Endothelial cell of umbilical vein (primary cell): ENCODE measurements at places on chromosomes 5 and 9. TPM values are rescaled to one million over a fixed set of nuclear protein-coding genes. Genes with fewer than 3 reads are reported as not detected.

BARX1 gene
- total RNA-seq, result not detected in 2 replicates

DNA sequence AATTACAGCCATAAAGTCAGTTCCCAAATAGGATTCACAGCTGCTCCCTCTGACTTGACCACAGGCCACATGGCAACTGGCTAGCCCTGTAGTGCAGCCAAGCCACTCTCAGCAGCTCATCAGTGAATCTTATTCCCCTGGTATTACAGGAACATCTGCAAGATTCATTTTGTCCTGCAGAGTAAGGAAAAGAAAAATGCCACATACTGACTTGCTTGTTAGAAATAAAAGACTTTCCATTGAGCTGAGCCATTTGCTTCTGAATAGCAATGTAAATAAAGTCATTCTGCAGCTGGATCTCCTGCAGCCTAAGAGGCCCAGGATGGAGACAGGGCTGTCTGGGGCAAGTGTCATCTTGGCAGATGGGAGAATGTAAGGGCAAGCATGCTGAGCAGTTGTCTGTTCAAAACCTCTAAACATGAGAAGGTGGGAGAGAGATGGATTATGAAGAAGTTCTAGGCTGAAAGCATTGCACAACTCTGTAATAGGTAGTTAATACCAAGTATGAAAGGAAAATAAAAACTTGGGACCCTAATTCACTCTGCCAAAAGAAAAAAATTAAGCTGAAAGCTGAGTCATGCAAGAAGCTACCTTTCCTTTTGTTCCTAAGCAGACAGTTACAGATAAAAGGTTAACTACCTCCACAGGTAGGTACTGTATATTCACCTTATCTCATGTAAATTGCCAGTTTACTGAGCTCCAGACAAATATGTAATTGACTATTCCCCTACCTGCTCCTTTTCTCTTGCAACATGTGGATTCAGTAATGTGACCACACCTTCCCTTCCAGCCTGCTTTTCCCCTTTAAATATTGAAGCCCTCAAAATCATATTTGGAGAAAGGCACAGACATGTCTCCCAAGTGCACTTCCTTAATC is 244.4 kb upstream of the RAI14 start:
- H3K27ac ChIP-seq, result no peak overlapping the region
- H3K27me3 ChIP-seq, result peaks cover 5% of the 10 kb centered on the region
- H3K4me3 ChIP-seq, result no peak overlapping the region
- no peaks in the 10 kb centered on the region for H3K36me3 ChIP-seq
- no peak for DNase-seq
- no peaks in the 10 kb centered on the region for H3K4me1 ChIP-seq

LRRC19 gene
- total RNA-seq, result not detected in 2 replicates

ITGA1 gene
- total RNA-seq, result 1.9 and 3.3 TPM in 2 replicates

- no peaks in the 10 kb centered on the region for H3K4me1 ChIP-seq
- no peak for DNase-seq
- H3K4me3 ChIP-seq, result no peak overlapping the region
- no peaks in the 10 kb centered on the region for H3K27me3 ChIP-seq
- H3K36me3 ChIP-seq, result no peaks in the 10 kb centered on the region
Measured at GRCh38 chr5:180467028-180467975, 26.9 kb upstream of the CNOT6 start.

DNA sequence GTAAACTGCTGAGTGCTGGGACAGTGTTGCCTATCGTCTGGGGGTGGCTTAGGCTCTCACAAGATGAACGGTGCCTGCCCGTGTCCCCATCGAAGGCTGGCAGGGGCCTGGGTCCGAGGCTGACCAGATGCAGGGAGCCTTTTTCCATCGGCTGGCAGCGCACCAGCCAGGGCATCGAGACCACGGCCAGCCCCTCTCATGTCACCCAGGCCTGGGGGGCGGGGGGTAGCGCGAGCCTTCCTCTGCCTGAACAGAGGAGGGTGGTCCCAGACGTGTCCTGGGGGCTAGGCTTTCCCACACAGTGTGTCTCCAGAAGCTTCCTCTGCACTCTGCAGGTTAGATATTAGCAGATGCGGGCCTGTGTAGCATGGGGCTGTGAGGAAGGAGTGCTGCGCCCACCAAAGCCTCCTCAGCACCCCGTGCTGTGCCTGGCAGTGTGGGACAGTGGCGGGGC is 17.3 kb downstream of the FGD3 start:
- no peaks in the 10 kb centered on the region for H3K4me1 ChIP-seq
- H3K36me3 ChIP-seq, result no peaks in the 10 kb centered on the region
- H3K27ac ChIP-seq, result no peak overlapping the region
- H3K27me3 ChIP-seq, result no peaks in the 10 kb centered on the region
- no peak for DNase-seq

CYSRT1 gene
- 0.44 and 0.92 TPM in 2 replicates for total RNA-seq

DNA sequence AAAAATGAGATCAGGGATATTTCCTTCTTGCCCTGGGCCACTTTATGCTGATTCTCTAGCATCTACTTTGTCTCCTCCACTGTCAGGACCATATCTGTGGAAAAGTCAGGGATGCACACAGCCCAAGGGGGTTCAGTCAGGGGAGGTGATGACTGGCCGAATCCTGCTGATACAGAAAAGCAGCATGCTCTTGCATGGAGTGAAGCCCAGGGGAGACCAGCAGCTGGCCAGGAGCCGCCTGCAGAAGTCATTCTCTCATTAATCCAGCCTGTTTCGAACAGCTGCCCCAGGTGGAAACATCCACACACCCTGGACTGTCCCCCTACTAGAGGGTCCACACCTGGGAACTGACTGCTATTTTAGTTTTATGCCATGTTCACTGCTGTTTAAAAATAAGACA is 177.1 kb downstream of the ATP10B start:
- H3K36me3 ChIP-seq, result no peaks in the 10 kb centered on the region
- H3K27me3 ChIP-seq, result no peaks in the 10 kb centered on the region
- no peak overlapping the region for H3K27ac ChIP-seq

LECT2 gene
- not detected in 2 replicates for total RNA-seq

DNA sequence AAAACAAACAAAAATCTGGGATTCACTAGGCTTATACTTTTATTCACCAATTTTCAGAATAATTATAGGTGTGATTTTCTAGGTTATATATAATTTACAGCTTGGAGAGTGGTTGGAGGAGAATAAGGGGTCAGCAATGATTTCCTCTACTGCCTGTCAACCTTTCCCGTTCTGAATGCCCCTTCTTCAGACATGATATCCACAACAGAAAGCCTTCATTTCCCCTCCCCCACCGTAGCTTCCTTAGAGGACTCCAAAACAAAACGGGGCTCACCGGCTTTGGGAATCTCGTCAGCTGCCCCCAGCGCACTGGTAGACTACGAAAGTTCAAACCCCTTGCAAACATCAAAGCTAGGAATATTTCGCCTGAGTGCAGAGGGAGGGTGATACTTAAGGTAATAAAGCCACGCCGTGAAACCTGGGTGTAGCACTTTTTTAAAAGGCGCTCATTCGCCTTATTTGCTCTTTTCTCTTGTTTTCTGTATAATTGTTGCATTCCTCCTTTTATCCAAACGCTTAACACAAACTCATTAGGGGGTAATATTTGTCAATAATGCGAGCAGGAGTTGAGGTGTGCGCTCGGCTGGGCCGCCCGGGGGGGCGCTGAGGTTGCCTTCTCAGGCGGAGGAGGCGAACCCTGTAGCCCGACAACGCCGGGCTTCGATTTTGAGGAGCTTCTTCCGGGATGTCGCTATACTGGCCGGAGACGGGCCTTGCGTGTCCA is 2.4 kb downstream of the OTP start:
- H3K4me1 ChIP-seq, result peaks cover 1% of the 10 kb centered on the region
- no peak overlapping the region for H3K4me3 ChIP-seq

CCDC183 gene
- 0.37 TPM in 1 of 2 replicates, not detected in the other for total RNA-seq

- no peak overlapping the region for H3K4me3 ChIP-seq
- H3K27ac ChIP-seq, result no peak overlapping the region
- H3K27me3 ChIP-seq, result no peaks in the 10 kb centered on the region
- no peaks in the 10 kb centered on the region for H3K4me1 ChIP-seq
Measured at GRCh38 chr5:87944553-87945285, 323.9 kb downstream of the TMEM161B start.

PHYHD1 gene
- total RNA-seq, result 0.30 and 1.8 TPM in 2 replicates

GRCh38 chr5:71633255-71634155 is 46.4 kb downstream of the MCCC2 start:
- H3K4me3 ChIP-seq, result no peak overlapping the region
- no peaks in the 10 kb centered on the region for H3K4me1 ChIP-seq
- no peak for DNase-seq
- no peak overlapping the region for H3K27ac ChIP-seq
- no peaks in the 10 kb centered on the region for H3K27me3 ChIP-seq
